ENCODE measurements at places on chromosomes 12 and 14.
A peak's percentile ranks its signal among the peaks of the same experiment; 100 is the strongest.

- DNase-seq, result no peak
Observed at GRCh38 chr14:29821661-29822429, 105.8 kb downstream of the PRKD1 start.

DNA sequence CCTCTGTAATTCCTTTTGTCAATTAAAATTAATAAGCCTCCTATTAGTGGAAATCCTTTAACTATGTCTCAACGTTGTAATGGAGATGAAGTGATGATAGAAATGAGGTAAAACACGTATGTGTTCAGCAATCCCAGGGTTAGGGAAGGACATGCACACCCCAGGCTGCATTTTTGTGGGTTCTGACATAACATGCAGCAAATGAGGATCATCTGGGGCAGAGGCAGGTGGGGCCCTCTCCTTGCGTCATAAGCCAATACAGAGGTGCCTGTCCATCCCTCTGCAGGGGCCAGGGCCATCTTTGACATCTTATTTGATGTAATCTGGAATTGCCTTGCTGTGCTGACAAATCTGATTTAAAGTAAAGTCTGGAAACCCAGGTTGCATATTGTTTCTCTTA lies 73.2 kb downstream of the MYRFL start:
- no peak for DNase-seq

DNA sequence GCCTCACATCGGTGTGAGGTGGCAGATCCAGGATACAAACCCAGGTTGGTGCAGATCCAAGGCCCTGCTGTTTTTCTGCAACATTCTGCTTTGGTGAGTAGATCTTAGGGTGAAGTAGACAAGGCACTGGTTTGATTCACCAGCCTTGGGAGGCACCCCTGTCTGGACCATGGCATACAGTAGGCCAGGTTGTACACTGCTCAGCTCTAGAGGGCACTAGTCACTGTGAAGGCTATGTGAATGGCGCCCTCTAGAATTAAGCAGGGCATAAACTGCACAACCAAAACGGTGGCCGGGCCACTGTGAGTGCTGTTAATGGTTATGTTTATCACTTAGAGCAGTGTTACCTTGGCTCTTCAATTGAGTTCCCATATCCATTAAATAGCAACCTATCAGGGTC lies 280.6 kb upstream of the PWP1 start:
- no peak for DNase-seq

GRCh38 chr14:60485057-60485597 lies 736 bp downstream of the C14orf39 start:
- no peak for DNase-seq

GRCh38 chr12:97967831-97968230 lies 505.2 kb downstream of the RMST start:
- no peak for DNase-seq

GRCh38 chr14:61125867-61126572 lies 145.0 kb downstream of the SLC38A6 start:
- no peak for DNase-seq

- no peak for DNase-seq
Observed at GRCh38 chr14:91685600-91685999, 46.3 kb downstream of the CATSPERB start.

GRCh38 chr12:25384038-25384892 lies 133.5 kb upstream of the KRAS start:
- DNase-seq, result no peak

- DNase-seq, result no peak
Observed at GRCh38 chr12:65825183-65825506, 862 bp downstream of the HMGA2 start.

DNA sequence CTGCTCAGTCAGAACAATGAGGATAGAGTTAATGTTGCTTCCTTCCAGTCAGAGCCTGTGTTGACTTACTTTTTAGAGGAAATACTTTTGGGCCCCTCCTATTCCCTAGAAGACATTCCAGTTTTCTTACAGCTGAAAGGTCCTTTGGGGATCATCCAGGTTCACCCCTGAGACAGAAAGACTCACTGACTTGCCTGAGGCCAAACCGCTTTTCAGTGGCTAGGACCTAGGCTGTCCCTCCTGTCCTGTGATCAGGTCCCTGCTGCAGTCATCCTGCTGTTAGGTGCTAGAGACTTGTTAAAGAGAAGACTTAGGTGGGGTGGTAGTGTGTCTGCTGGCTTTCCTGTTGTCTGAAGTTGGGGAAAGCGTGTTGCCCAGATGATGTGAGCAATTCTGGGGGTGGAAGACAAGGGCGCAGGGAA lies 39.6 kb downstream of the SUSD6 start:
- no peak for DNase-seq

- DNase-seq, result no peak
Observed at GRCh38 chr12:115042341-115042740, 358.4 kb upstream of the TBX3 start.

- DNase-seq, result no peak
Observed at GRCh38 chr12:63038713-63039100, 103.8 kb upstream of the PPM1H start.

DNA sequence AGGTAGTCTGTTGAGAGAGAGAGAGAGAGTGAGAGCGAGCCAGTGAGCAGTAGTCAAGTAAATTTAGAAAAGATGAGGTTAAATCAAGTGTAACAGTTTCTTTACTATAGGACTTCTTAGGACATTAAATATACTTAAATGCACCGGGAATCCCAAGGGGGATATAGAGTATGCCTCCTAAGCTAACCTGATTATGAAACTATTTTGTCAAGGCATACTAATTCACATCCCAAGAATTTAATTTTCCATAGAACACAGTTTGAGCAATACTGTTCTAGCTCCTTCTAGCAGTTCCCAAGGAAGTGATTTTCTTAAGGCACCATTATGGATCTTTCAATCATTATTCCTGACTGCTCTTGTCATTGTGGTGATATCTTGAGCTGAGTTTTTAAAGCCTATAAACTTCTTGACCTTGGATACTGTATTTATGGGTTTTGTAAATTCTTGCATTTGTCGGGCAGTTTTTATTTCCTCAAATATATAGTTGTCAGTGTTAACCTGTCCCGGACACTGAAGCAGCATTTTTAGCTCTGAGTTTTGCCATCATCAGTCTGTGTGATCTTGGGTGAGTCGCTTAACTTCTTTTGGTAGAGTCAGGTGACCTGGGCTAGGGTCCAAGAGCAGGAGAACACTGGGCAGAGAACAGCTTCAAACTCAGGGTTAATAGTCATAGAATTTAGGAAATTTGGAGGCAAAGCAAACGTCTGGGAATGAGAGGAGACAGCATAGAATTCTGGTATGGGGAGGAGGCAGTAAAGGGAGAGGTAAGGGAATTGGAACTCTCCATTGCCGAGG lies 196.5 kb upstream of the FRMD6 start:
- DNase-seq, result no peak

DNA sequence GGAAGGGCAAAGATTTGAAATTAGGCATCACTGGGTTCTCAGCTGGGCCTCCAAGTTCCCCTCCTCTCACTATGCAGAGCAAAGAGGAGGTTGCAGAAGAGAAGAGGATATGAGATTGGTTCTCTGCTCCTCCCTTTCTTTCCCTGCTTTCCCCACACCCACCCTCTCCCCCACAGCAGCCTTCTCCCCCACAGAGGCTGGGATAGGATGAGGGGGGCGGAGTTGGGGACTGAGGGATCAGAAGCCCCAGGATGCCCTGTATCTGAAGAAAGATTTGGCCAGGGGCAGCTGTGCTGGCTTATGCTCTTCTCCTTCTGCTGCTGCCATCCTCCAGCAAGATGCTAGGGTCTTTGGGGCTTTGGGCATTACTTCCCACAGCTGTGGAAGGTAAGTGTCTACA lies at the start of gene AMHR2:
Gene AMHR2 (plus strand): TSS at position 259 of the 400 bp plus-strand sequence. CDS start 80 bp downstream, at position 339.
- DNase-seq, result no peak

DNA sequence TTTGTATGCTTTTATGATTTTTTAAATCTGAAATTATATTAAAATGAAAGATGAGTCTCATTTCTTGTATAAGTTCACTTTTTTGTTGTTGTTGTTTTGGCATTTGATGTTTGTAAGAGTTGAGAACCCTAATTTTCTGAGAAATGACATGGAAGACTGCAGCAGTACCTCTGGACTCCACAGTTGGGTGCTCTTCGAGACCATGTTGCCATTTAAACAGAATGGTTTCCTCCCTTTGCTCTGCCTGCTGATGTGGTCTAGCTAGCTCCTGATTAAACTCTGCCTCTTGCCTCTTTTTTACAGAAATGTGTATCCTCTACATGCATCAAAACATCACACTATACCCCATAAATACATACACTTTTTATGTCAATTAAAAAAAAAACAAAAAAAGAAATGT lies 5.8 kb upstream of the LTA4H start:
- no peak for DNase-seq

- DNase-seq, result no peak
Observed at GRCh38 chr12:103130564-103130963, 173.1 kb downstream of the ASCL1 start.

- DNase-seq, result no peak
Observed at GRCh38 chr12:49330032-49330619, 6.9 kb downstream of the C1QL4 start.

DNA sequence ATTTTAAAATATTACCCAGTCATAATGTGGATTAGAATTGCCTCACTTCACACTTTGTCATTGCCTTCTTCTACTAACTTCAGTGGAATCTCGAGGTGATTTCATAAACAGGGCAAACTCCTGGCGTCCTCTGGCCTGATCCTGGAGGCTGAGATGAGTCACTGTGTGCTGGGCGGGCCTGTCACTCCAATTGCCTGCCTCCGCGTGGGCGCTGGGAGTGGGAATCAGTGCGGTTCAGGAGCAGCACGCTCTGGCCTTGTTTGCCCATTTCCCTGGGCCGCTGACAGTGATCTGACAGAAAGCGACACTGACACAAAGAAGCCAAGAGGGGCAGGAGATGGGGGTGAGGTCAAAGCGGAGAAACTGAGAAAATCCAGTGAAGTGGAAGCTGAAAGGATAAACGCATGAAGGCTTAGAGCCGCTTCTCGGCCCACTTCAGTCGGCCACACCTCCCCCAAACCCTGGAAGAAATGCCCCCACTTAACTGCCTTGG lies 29.7 kb downstream of the LGR5 start:
- DNase-seq, result peak; percentile 38
